ENCODE measurements at places on chromosomes 5 and 9.

DNA sequence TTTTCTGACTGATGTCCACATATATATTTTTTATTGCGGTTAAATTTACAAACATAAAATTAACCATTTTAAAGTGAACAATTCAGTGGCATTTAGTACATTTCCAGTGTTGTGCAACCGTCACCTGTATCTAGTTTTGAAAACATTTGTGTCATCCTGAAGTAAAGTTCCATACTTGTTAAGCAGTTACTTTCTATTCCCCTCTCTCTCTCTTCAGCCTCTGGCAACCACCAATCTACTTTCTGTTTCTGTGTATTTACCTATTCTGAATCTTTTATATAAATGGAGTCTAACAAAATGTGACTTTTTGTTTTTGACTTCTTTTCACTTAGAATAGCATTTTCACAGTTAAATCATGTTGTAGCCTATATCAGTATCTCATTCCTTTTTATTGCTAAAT, 480.1 kb upstream of the SMARCA2 start:
- DNase-seq, result no peak

- DNase-seq, result no peak
Measured at GRCh38 chr5:150519560-150519945, 11.6 kb downstream of the NDST1 start.

DNA sequence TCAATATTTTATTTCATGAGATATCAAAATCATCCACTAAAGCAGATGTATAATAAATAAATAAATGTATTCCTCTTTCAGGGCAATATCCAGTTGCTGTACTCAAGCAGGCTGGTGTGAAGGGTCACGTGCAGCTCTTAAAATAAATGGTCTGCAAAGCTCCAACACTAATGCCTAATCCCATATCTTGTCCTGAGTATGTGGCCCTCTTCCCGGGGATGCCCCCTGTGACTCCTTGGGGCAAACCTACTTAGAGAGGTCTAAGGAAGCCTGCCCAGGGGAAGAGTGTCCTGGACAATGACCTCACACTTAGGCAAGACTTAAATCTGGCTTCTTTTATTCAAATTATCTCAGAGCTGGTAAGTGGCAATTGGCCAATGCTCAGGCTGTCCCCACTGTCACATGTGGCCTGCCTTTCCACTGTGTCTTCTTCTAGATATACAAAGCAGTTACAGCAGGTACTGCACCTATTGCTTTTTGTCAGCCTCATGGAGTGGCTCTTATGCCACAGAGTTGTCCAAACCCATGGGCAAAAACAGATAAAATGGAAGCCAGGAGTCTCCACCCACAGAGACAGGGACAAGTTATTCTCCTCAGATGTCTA, 55.3 kb downstream of the SEMA5A start:
- DNase-seq, result no peak

DNA sequence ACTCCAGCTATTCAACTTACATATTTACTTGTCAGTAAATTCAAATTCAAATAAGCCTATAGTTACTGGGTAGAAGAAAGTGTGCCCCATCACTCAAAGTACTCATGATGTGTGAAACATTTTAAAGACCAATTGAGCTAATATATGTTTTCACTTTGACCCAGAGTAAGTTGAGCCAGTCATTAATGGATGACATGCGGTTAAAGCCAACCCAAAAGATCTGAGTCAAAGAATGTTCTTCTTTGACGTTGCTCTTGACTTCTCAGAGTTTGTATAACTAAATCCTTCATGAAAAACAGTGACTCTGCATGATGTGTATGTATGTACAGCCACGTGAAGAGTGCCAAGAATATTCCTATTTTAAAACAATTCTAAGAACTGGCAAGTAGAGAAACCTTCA, 237.4 kb downstream of the NR2F1-AS1 start:
- DNase-seq, result no peak

GRCh38 chr5:1554410-1554967, 30.7 kb upstream of the LPCAT1 start:
- no peak for DNase-seq

DNA sequence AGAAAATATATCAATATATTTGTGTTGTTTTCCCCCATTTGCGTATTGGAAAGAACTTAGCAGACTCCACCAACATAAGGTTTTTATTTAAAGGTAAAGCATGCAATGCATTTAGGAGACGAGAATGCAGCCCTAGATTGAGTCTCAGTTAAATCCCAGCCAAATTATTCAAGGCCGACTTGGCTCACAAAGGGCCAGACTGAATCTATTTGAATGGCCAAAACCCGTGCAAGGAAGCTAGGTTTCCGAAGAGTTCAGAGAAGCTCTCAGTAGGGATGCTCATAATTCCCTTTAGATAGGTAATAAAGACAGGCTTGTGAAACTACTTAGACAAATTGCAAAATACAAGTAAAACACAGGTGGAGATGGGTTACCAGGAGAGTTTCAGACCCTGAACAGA, 520.3 kb downstream of the CDH9 start:
- DNase-seq, result no peak

- DNase-seq, result no peak
Measured at GRCh38 chr9:108099854-108100253, 610.3 kb upstream of the KLF4 start.

DNA sequence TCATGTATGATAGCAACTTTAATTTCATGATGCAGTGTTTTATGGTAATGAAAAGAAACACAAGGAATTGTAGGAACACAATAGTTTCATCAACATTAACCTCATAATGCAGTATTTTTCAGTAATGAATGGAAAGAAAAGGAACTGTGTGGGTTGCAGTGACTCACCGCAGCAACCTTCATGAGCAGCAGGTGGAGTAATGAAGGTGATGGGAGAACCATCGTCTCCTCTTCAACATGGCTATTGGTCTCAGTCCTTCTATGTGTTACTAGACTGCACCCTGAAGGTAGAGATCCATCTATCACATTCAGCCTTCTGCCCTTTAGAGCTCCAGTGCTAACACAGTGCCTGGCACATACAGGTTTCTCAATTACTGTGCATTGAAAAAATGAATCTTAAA, 58.0 kb downstream of the TMEM215 start:
- no peak for DNase-seq

- no peak for DNase-seq
Measured at GRCh38 chr5:149605998-149606724, 24.9 kb downstream of the ARHGEF37 start.

DNA sequence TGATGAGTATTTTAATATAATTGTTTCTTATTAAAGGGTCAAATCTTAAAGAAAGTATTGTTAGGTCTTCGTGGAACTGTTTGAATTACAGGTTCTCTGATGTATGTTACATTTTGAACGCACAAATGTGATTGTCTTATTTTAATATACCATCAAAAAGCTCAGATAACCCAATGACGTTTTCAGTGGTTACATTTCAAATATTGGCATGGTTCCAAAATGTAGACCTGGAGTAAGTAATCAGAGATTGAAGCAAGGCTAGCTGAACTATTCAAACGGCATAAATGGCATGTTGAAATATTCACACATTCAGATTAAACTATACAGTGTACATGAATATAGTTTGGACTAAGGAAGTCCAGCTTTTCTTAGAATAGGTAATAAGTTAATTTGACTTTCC, 281.7 kb upstream of the EFNA5 start:
- DNase-seq, result no peak

DNA sequence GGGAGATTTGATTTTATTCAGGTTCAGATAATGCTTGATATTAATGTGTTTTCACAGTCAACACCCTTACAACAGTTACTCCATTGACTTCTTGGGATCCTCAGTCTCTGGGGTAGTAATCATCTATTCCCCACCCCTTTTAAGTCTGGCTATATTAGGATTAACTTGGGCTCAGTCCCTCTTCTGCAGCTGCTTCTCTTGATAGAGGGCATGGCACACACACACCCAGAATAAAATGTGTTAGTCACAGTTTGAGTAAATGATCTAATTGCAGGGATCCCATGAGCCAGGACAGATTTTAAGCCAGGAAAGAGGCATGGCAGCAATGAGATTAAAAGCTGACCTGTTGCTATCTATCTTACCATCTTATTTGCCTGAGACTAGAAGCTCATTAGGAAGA, 53.7 kb upstream of the VLDLR start:
- DNase-seq, result no peak

GRCh38 chr9:127927201-127927987, 3.2 kb downstream of the PIP5KL1 start:
- DNase-seq, result peak; percentile 72

DNA sequence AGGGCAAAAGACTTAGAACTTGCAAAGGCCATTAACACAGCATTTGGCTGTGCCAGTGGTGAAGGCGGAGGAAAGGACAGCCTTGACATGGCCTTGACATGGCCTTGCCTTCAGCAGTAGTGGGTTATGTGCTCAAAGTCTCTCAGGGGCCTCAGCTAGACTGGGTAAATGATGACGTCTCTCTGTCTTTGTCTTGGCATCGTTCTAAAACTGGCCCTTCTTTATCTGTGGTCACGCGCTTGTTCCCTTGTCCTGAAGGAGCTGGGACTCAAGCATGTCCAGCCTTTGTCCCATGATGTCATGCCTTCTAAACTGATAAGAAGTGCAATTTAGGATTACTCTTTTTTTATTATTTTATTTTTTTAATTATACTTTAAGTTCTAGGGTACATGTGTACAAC, 88.7 kb upstream of the ATP10B start:
- no peak for DNase-seq

- no peak for DNase-seq
Measured at GRCh38 chr9:124411514-124412227, 3.6 kb downstream of the PSMB7 start.

- no peak for DNase-seq
Measured at GRCh38 chr9:134730761-134731496, 89.3 kb downstream of the COL5A1 start.

GRCh38 chr5:156328161-156328560, 1.2 kb downstream of the SGCD start:
- no peak for DNase-seq
